ENCODE measurements at places on chromosomes 5 and 9.

- no peak for DNase-seq
These were observed 144.3 kb upstream of the NREP start for GRCh38 chr5:111901296-111901695.

GRCh38 chr5:138466900-138467710 lies 1.8 kb downstream of the EGR1 start:
- DNase-seq = no peak

DNA sequence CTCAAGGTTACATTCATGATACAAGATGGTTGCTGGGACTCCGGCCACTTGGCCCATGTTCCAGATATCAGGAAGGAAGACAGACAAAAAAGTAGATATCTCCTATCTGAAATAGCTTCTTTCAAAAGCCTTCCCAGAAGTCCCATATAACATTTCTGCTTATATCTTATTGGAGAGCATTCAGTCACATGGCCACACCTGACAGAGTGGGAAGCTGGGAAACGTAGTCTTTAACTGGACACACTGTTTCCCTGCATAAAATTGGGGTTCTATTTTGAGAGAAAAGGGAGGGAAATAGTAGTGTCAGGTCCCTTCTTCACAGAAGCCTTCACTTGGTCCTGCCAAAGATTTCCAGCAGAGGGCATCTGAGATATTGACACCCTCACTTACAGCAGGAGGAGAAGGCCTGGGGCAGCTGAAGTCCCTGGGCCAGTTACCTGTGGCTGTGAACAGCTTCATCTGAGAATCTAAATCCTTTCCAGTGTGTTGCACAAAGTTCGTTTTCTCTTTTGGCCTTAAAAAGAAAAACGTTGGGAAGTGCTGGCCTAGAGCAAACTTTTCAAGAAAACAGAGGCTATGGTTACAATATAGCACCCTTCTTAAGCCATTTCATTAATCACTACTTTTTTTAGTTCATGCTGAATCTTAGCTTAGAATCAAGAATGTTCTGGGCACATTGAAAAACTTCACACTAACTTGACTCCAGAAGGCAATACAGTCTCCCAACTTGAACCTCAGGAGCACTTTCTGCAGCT lies 33.5 kb downstream of the SPEF2 start:
- DNase-seq = no peak

GRCh38 chr5:57989378-57989777 lies 470.5 kb downstream of the PLK2 start:
- DNase-seq = no peak

- no peak for DNase-seq
These were observed 180.5 kb upstream of the CLINT1 start for GRCh38 chr5:158039441-158039840.

DNA sequence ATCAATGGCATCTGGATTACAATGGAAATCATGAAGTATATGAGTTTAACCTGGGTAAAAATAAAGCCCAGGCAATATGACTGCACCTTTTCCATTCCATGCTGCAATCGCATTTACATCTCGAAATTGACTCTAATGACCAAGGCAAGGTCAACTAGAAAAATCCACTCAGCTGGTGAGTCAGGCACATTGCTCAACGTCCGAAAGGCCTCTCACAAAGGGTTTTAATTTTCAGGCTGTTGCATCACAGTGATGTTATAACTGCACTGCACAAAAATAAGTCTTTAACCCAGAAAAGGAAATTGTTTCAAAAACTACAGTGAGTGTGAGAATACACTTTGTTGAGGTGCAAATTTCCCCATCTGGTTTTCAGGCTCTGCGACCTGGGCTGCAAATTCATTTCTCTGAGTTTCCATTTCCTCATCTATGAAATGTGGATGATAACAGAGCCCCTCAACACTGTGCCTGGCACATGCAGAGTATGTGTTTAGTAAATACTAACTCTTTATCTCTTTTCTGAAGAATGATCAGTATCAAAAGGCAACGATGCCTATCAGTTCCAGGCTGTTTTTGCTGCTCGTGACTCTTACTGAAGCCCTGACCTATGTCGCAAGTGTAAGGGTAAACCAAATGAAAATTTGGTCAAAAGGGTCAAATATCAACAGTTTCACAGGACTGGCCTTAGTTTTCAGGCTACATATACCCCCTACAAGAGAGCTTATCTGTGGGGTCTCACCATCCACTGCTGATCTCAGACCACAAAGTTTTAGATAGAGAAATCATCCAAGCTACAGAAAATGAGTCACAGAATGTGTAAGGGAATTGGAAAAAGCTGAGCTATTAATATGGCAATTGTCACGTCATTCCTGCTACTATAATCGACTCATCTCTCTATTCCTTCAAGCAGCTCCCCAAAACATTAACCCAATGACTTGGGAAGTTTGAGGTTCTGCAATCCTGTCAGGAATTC lies 4.1 kb downstream of the NFIL3 start:
- DNase-seq = no peak

GRCh38 chr9:78109075-78109474 lies 77.5 kb upstream of the GNAQ start:
- DNase-seq = no peak

DNA sequence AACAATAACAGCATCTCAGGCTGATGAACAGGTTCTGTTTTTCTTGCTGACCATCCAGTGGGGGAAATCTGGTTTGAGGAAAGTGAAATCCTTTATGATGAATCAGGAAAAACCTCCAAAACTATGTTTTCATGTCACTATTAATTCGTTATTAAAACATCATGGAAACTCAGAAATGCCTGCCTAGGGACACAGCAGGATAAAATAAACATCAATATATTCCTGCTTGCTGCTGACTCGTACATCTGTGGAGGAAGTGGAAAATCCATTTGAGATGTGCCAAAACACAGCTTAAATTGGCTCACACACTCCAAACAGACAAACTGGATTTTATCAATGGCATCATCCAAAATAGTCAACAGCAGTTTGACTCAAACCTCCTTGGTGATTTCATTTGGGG lies 53.0 kb downstream of the TEK start:
- no peak for DNase-seq
